B cell (primary cell): ENCODE measurements at places on chromosomes 7 and 10. TPM values are rescaled to one million over a fixed set of nuclear protein-coding genes. Genes with fewer than 3 reads are reported as not detected.

The OR2A7 gene
- total RNA-seq: 1.3 and 2.7 TPM in 2 replicates

The SLC29A4 gene
- 0.24 and 0.67 TPM in 2 replicates for total RNA-seq

The TYW1B gene
- 9.4 and 9.5 TPM in 2 replicates for total RNA-seq

The GNGT1 gene
- total RNA-seq: not detected in 2 replicates

The SSC4D gene
- not detected in 2 replicates for total RNA-seq

The VWDE gene
- not detected in 2 replicates for total RNA-seq

DNA sequence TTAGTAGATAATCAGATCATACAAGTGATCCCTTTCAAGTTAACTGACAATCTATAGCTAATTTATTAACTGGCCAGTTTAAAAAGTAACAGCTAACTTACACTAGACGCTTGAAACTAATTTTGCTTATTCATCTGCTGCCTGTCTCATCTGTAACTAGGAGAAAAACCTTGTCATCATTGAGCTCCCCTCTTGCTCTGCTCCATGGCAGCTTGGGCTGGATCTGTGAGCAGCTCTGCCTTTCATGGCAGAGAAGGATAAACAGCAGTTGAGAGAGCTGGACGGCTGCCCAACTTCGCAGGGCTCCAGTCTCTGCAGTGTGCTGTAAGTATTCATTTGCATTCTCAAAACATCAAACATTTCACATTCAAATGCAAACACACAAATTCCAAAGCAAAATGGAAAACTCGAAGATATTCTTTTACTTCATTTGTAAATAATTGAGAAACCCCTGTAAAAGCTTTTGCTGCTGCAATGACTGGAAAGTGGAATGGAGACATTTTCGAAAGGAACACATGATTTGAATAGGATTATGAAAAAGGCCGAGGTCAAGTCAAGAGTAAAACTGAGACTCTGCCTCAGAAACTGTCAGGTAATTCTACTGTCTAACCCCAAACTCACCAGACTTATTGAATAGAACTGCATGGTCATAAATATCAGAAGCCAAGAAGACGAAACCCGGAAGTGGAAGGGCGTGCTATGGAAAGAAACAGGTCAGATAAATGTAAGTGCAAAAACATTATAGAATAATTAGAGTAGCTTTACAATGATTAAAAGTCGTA, 17.6 kb downstream of the SLC35B4 start:
- no peak overlapping the region for H3K4me3 ChIP-seq
- H3K4me1 ChIP-seq: no peaks in the 10 kb centered on the region
- H3K27me3 ChIP-seq: no peaks in the 10 kb centered on the region
- H3K36me3 ChIP-seq: peaks cover 10% of the 10 kb centered on the region
- H3K27ac ChIP-seq: no peak overlapping the region

GRCh38 chr10:52353205-52353604, 39.1 kb downstream of the DKK1 start:
- H3K27ac ChIP-seq: no peak overlapping the region
- H3K4me3 ChIP-seq: no peak overlapping the region
- no peaks in the 10 kb centered on the region for H3K27me3 ChIP-seq
- no peak for DNase-seq

- peaks cover 5% of the 10 kb centered on the region for H3K4me1 ChIP-seq
- H3K36me3 ChIP-seq: peaks cover 37% of the 10 kb centered on the region
- no peak for DNase-seq
- H3K27me3 ChIP-seq: no peaks in the 10 kb centered on the region
Observed at GRCh38 chr10:69394020-69394419, 22.7 kb downstream of the TACR2 start.

DNA sequence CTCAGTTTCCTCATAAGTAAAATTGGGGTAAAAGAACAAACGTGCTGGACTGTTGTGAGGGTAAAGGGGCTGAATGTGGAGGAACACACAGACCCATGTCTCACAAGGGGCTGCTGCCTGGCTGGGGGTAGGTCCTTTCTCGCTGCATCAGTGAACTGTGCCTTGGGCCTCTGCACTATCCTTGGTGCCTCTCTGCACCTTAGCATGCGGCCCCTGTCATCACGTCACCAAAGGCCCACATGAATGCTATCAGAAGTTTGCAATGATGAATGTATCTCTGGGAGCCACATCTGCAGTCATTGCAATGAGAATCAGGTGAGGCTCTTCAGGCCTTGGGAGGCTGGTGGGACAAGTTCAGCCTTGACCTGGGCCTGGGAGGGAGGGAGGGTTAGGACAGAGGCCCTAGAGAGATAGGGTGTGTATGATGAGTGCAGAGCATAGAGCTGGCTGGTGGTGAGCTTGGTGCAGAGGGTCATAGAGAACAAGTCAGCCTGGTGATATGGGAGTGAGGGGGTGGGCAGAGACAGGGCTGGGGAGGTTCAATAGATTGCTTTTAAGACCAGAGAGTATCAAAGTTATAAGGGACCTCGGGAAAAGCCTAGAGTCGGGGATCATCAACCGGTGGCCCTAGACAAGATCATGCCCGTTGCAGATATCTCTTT, 308.4 kb downstream of the RPS24 start:
- H3K4me3 ChIP-seq: no peak overlapping the region
- DNase-seq: no peak
- H3K36me3 ChIP-seq: no peaks in the 10 kb centered on the region

DNA sequence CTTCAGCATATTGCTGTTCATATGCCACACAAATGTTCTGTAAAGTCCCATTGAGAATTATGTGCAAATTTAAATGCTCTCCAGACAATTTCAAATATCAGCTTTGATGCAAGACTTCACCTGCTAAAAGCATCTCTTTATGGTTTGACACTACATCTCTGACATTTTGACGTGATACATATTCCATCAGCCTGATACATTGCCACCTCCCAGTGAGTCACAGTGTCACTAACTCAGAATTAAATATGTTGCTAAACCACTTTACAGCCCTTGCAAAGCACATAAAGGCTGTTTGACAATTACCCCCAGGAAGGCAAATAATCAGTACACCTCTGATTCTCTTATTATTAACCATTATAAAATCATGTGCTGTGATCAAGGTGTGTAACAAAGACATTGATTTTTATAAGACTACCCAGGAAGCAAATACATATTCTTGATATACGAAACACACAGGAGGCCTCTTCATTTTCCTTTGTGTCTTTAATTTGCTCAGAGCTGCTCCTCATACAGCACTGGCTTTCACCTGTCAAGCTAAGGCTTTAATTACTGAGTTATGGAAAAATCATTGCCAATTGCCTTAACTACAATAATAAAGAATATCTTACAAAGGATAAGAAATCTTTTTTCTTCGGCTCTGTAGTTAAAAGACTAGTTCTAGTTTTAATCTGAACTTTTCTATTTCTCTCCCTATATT, 547.5 kb upstream of the C7orf33 start:
- no peak overlapping the region for H3K4me3 ChIP-seq
- DNase-seq: no peak
- no peaks in the 10 kb centered on the region for H3K27me3 ChIP-seq
- no peaks in the 10 kb centered on the region for H3K4me1 ChIP-seq

- no peaks in the 10 kb centered on the region for H3K4me1 ChIP-seq
- H3K27me3 ChIP-seq: no peaks in the 10 kb centered on the region
- H3K27ac ChIP-seq: no peak overlapping the region
- H3K4me3 ChIP-seq: no peak overlapping the region
- DNase-seq: no peak
- no peaks in the 10 kb centered on the region for H3K36me3 ChIP-seq
Observed at GRCh38 chr10:49228677-49229076, 40.5 kb upstream of the TMEM273 start.

DNA sequence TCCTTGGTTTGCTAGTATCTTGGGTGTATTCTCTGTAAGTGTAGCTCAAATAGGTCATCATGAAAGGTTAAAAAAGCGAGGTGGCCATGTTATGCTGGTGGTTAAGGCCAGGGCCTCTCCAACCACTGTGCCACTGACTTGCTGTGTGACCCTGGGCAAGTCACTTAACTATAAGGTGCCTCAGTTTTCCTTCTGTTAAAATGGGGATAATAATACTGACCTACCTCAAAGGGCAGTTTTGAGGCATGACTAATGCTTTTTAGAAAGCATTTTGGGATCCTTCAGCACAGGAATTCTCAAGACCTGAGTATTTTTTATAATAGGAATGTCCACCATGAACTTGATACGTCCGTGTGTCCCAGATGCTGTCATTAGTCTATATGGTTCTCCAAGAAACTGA, 17.1 kb downstream of the SCD start:
- no peaks in the 10 kb centered on the region for H3K4me1 ChIP-seq
- H3K27me3 ChIP-seq: no peaks in the 10 kb centered on the region
- no peak for DNase-seq
- H3K4me3 ChIP-seq: no peak overlapping the region

- H3K4me1 ChIP-seq: no peaks in the 10 kb centered on the region
- no peak overlapping the region for H3K27ac ChIP-seq
- H3K27me3 ChIP-seq: no peaks in the 10 kb centered on the region
- no peak for DNase-seq
Observed at GRCh38 chr7:87370660-87371180, 25.3 kb downstream of the CROT start.

- no peak overlapping the region for H3K27ac ChIP-seq
- no peaks in the 10 kb centered on the region for H3K27me3 ChIP-seq
- DNase-seq: no peak
Observed at GRCh38 chr7:132397070-132397469, 179.2 kb downstream of the PLXNA4 start.

- no peaks in the 10 kb centered on the region for H3K27me3 ChIP-seq
- no peaks in the 10 kb centered on the region for H3K36me3 ChIP-seq
- no peak overlapping the region for H3K4me3 ChIP-seq
- H3K27ac ChIP-seq: no peak overlapping the region
Observed at GRCh38 chr10:6074489-6075301, 12.5 kb upstream of the IL2RA start.

DNA sequence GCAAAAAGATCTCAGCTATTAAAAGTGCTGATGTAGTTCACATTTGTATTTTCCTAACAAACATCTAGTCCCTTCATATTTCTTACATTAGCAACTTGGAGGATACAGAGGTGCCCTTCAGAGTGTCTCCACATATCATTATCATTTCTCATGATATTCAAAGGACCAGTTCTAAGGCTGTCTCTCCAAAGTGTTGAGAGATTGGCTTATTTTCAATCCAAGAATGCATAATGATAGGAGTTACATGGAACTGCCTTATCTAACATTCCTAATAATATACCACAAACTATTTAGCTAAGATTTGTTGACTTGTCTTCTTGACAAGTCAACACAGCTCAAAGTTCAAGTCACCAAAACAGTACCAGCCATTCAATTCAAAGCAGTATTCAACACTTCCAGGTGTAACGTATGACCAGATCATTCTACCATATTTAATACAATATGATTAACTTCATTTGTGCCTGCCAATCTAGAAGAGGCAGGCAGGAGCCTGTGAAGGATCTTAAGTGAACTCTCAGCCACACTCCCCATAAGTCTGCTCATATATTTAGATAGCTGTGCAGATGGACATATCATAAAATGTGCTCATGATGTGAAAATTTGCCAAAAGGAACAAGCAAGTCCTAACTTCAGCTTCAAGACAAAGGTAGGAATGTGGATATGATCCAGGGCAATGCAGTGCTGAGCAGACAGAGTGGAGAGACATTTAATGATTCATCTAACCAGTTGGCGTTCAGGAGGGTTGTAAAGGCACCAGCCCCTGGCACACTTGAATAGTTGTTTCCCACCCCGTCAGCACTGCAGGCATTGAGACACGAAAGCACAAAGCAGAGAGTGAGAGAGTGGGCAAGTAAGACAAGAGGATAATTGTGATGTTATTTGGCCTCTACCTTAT, 108.3 kb downstream of the MTERF1 start:
- no peak overlapping the region for H3K27ac ChIP-seq
- H3K27me3 ChIP-seq: no peaks in the 10 kb centered on the region
- H3K4me3 ChIP-seq: no peak overlapping the region
- DNase-seq: no peak

GRCh38 chr7:144668503-144668902, 167.3 kb downstream of the TPK1 start:
- no peaks in the 10 kb centered on the region for H3K36me3 ChIP-seq
- no peak for DNase-seq
- H3K4me1 ChIP-seq: no peaks in the 10 kb centered on the region

GRCh38 chr10:71052076-71052660, 160.2 kb upstream of the UNC5B start:
- DNase-seq: no peak
- H3K27ac ChIP-seq: no peak overlapping the region
- H3K36me3 ChIP-seq: no peaks in the 10 kb centered on the region

DNA sequence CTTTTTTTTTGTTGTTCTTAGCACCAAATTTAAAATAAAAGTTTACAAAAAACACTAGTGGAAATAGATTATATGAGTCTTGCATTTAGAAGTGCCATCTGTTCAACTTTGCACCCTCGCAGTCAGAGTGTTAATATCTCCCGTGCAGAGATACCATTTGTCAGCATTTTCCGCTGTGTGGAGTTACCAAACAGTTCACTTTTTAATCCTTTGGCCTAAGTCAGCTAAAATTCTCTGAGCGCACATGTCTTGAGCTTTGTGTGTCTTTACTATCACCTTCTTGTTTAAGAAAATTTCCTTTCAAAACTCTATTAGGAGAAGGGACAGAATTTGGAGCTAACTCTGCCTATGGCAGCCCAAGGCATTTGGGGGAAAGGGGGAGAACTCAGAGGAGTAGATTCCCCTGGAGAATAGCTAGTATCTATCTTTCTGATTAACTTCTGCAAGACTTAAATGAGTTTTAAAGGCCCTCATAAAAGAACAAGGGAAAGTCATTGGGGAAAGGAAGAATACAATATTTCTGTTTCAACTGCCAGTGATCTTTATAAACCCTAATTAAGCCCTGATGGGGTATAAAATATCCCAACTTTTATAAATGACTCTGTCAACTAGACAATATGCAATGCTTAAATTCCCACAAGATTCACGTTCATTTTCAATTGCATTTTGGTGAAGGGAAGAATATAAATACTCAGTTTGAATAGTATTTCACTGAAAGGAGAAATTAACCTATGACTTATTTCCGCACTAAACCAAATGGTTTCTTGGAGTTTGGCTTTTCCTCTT, 114.9 kb upstream of the RAB11FIP2 start:
- no peak for DNase-seq
- H3K36me3 ChIP-seq: no peaks in the 10 kb centered on the region
- H3K27ac ChIP-seq: no peak overlapping the region
- H3K4me1 ChIP-seq: no peaks in the 10 kb centered on the region
